ENCODE measurements at places on chromosomes 6 and 20.

GRCh38 chr20:24465159-24465558 is 4.3 kb upstream of the SYNDIG1 start:
- DNase-seq: no peak

- no peak for DNase-seq
Measured at GRCh38 chr6:16555550-16555949, 205.7 kb downstream of the ATXN1 start.

- DNase-seq: no peak
Measured at GRCh38 chr6:72246926-72247325, 360.6 kb downstream of the RIMS1 start.

DNA sequence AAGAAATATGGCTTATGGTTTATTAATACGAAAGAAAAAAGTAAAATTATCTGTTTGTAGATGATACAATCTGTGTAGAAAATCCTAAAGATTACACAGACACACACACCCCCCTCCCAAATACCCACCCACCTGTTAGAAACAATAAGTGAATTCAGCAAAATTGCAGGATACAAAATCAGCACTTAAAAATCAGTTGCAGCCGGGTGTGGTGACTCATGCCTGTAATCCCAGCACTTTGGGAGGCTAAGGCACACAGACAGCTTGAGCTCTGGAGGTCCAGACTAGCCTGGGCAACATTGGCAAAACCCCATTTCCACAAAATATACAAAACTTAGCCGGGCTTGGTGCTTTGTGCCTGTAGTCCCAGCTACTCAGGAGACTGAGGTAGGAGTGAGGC is 42.3 kb downstream of the NINL start:
- no peak for DNase-seq
